CD14-positive monocyte (primary cell): ENCODE measurements at places on chromosomes 1 and 21.
A peak's percentile ranks its signal among the peaks of the same experiment; 100 is the strongest.

GRCh38 chr1:24805534-24806301 is 60.5 kb downstream of the CLIC4 start:
- DNase-seq, result peak; percentile 57

DNA sequence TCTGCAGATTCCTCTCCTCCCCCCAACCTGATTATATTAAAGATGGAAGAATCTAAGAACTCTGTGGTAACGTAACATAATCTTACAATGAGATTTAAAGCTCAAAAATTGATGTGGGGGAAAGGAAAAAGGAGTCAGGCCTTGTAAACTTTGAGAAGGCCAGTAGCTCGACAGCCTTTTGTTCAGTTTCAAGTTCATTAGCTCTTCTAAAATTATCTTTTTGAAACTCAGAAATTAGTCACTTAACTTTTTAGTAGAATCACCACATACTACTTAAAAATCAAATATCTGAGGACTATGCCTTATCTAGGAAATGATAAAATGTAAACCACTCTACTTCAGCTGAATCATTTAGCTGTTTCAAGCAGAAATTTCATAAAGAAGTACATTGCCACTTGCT is 996.2 kb downstream of the AMY1C start:
- DNase-seq, result no peak

DNA sequence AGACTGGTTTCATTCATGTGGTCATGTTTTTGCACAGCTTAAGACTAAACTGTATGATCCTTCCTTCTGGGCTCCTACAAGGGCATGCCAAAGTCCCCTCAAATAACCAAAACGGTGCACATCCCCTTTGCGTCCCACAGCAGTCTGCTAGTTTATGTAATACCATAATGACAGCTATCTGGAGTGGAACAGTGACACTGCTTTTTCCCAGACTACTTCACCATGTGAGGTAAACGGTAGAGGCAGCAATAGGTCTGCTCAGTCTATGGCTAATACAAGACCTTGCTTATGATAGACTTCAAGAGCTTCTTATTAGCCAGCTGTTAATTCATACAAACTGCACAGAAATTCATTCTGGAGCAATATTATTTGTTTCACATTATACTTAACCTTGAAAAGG is 395.5 kb downstream of the SMYD3 start:
- peak; percentile 24 for DNase-seq

GRCh38 chr1:214075305-214075998 is 87.7 kb downstream of the PROX1 start:
- DNase-seq, result no peak

DNA sequence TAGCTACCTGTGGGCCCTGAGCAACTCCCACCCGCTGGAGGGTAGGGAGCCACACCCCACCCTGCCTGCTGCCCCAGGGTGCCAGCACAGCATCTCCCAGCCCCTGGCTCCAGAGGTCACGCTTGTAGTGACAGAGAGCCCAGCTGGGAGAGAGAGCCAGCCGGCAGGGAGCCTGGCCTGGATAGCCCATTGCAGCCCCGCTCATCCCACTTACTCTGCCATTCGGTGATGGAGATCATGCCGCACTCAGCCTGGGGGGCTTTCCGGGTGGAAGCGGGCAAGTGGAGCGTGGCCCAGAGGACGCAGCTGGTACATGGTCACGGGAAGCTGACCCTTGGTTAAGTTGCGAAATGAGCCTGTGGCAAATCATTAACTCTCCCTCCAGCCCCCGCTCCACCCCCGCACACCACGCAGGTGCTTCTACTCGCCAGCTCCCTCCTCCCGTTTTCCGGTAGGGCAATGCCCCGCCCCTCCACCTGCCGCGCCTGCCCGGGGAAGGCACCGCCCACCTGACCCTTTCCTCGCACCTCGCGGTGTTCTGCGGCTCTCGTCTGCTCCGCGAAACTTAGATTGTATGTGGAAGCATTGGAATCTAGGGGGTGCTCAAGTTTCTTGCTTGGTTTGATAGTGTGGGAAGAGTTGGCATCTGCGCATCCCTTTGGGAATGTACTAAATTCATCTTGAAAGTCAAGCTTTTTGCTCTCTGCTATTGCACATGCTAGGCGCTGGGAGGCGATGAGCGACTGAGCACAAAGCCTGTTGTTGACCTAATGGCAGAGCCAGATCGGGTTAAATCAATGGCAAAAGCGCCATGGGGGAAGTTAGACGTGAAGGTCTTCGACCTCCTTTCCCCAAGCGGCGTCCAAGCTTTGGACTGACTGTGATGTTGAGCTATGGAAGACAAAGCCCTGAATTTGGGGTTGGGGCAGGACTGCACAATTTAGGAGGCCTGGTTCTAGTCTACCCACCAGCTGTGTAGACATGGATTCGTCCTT is at the start of gene GOLT1A:
Gene GOLT1A (minus strand): TSS at position 321 of the 995 bp plus-strand sequence. CDS start 82 bp downstream, at position 239.
- peak; percentile 46 for DNase-seq

DNA sequence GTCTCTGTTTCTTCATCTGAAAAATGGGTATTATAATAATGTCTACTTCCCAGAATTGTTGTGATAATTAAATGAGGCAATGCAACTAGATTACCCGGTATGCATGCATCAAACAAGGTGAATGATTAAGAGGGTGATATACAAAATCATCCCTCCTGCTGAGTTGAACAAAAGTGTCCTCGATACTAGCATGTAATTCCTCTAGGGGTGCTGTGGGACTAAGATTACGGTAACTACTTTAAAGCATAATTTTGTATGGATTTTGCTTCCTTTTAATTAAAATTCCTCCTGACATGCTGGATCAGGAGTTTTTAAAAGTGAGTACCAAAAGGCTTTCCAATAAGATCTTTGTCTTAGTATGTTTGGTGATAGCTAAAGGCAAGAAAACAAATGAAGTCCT is 98.7 kb upstream of the PRMT6 start:
- no peak for DNase-seq
